Stimulated activated CD8-positive, alpha-beta memory T cell treated with anti-CD3 and anti-CD28 coated beads, Interleukin-7, amount 100 ng/mL, for 1 hour (primary cell): ENCODE measurements at places on chromosomes 3 and 15.

DNA sequence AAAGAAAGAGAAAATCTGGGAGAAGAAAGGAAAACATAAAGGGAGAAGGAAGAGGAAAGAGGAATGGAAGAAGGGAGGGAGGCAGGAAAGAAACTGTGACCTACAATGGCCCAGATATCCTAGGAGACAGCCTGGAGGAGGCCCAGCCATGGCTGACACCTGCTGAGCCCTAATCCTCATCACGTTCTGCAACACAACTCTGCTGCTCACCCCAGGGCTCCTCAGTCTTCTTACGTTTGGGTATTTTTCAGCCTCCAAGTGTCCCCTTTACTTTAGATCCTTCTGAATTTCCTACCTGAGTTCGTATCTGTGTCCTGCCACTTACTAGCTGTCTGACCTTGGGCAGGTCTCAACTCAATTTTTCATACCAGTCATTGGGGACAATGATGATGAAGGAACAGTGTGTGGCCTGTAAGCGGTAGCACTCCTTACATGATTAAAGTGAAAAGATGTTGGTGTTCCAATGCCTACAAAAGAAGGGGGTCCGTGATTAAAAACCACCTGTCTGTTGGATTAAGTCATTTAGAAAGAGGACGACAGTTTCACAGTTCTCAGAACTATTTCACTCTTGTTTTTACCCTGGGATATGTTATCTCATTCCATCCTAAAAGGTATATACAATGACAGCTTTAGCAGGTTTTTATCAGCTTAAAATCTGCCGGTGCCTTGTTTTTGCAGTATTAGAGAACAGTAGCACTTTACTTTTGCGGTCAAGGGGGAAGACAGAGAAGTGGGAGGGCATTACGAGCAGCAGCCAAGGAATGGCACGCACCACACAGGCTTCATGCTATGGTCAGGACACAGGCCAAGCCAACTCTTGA, 47.4 kb downstream of the CCR4 start:
- DNase-seq: no peak

DNA sequence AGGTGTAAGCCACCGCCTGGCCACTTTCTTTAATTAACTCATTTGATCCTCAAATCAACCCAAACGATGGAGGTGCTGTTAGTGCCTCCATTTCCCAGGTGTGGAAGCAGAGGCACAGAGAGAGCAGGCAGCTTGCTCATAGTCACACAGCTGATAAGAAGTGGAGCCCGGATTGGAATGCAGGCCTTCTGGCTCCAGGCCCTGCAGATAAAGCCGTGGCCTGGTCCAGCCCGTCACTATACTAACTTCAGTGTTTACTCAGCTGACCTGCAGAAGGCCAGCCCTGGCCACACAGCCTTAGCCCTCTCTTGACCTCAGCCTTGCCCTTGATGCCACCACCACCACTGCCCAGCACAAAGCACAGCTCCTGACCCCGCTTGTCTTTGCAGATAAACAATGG, 116.7 kb downstream of the NUP210 start:
- DNase-seq: no peak

DNA sequence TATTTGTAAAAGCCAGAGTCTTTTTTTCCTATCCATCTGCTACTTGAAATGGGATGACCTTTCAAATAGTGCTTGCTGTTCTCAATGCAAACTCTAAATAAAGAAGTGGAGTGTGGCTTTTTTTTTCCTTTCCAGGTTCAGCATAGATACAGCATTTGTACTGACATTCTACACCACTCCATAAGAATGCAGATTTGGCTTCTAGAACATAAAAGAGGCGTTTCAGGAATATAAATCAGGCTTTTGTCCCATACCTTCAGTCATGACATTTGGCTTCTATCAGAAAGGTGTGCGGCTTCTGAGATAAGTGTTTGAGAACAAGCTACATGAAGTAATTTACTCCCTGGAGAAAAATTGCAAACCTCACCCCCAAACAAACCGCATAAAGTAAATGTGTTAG, 553.1 kb downstream of the FHIT start:
- no peak for DNase-seq

- no peak for DNase-seq
Measured at GRCh38 chr3:152299249-152299976, 30.7 kb downstream of the MBNL1 start.

- DNase-seq: no peak
Measured at GRCh38 chr3:114639171-114639570, 345.3 kb downstream of the TIGIT start.

- DNase-seq: no peak
Measured at GRCh38 chr3:162295323-162295983, 798.8 kb downstream of the OTOL1 start.

DNA sequence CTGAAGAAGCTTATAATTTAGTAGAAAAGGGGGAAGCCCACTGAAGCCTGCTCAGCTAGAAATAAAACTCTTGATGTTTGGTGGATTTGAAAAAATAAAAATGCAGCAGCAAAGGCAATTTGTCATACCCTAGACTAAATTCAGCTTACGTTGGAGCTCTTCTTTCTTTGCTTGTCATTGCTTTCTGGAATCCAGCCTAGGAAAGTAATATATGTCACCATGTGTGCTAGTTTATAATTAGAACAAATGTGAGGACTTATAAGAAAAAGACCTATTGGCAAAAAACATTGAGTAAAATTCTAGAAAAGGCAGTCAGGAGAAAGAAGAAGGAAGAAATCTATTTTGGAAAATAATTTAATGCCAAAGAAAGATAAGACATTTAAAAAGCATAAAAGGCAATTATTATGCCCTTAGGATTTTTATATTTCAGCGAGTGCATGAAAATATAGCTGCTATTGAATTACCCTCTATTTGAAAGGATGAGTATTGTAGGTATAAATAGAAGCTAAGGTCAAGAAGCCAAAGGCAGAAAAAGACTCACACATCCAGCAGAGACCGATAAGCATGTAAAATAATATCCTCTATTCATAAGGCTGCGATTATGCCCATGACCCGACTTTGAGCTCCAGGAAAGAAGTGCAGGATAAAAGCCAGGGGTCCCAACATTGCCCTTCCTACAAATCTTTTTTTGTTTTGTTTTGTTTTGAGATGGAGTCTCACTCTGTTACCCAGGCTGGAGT, 10.6 kb upstream of the BTBD1 start:
- no peak for DNase-seq

DNA sequence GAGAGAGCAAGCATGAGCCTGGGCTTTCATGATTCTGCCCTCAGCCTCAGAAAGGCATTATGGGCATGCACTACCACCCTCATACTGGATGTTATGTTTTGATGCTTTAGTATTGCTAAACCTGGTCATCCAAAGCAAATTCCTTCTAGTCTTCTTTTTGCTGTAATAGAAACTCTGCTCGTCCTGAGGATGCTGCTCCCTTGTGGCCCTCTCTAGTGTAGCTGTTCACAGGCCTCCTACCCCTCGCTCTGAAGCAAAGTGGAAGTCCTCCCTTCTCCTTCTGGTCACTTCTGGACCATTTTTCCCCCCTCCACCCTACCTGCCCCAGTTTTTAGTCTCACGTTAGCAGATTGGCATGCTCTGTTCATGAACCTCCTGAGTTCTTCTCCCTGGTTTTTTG, 22.9 kb upstream of the CCNL1 start:
- DNase-seq: no peak

DNA sequence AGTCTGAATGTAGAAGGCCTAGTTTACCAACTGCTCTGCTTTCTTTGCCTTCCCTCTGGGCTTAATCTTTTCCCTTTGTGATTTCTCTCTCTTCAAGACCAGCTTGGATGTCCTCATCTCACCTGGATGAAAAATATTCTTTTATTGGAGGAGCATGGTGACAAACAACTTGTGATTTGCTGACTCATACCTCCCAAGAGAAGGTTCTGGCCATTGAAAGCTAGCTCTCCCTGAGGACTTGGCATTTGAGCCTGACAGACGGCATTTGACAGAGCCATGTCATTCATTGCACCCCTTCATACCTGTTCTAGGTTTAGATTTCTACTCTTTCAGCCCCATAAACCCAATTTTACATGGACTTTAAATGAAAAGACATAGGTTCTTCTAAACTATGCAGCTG, 33.3 kb downstream of the ATG7 start:
- no peak for DNase-seq

DNA sequence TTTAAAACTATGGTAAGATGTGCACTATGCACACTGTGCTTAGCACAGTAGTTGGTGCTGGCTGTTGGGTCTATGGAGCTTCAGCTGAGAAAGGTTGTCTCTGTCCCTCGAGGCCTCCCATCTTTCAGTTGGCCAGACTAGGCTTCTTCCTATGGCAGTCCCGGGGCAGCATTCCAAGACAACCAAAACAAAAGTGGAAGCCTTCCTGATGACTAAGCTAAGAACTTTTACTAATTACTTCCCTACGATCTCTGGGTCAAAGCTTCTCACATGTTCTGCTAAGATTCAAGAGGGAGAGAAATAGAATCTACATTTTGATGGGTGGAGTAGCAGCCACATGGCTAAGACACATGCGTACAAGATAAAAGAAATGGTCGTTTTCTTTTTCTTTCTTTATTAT, 342.8 kb downstream of the TUSC7 start:
- no peak for DNase-seq

DNA sequence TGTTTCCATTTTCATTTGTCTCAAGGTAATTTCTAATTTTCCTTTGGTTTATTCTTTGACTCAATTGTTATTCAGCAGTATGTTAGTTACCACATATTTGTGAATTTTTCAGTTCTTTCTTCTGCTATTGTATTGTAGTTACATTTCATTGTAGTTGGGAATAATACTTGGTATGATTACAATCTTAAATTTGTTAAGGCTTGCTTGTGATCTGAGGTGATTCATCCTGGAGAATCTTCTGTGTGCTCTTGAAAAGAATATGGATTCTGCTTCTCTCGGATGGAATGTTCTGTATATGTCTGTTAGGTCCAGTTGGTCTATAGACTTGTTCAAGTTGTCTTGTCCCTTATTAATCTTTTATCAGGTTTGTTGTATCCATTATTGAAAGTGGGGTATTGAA, 63.4 kb upstream of the VEPH1 start:
- DNase-seq: no peak
